Adrenal gland (tissue), 19 donors: ENCODE measurements at places on chromosomes 16 and 17.

DNA sequence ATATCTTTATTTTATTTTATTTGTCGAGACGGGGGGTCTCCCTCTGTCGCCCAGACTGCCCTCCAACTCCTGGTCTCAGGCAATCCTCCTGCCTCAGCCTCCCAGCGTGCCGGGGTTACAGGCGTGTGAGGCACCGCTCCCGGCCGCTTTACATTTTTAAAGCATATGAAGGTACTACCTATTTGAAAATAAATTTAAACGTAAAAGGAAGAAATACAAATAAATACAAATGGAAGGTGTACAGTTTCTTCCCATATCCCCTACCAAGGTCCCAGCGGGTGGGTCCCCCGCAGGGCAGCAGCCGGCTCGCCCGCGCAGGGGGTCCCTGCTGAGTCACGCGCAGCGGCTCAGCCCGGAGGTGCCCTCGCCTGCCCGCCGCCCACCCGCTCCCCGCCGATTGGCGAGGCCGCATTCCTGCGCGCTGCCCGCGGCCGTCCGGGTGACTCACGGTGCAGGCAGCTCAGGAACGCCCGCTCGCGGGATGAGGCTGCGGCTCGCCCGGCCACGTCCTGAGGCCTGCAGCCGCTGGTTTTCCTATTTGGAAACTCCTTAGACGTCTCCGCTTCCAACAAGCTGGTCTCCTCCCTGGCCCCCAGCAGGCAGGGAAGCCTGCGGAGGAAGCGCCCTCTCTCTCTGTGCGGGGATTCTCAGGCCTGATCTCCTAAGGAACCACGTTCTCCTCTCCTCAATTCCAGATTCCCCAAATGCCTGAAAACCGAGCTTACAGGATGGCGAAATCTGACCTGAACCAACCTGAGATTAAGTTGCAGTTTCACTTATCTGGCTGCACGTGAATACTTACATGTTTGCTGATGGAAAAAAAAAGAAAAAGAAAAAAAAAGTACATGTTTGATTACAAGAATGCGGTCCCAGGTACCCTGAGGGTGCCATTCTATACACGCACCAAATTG lies 54.8 kb upstream of the MAP3K14 start:
- DNase-seq: peak; percentile 86

GRCh38 chr16:15775209-15775608 lies 81.6 kb downstream of the MYH11 start:
- no peak for DNase-seq

GRCh38 chr16:73268366-73268993 lies 220.6 kb upstream of the ZFHX3 start:
- DNase-seq: no peak

GRCh38 chr17:78125976-78126894 lies 2.3 kb downstream of the TMC6 start:
- no peak for DNase-seq

DNA sequence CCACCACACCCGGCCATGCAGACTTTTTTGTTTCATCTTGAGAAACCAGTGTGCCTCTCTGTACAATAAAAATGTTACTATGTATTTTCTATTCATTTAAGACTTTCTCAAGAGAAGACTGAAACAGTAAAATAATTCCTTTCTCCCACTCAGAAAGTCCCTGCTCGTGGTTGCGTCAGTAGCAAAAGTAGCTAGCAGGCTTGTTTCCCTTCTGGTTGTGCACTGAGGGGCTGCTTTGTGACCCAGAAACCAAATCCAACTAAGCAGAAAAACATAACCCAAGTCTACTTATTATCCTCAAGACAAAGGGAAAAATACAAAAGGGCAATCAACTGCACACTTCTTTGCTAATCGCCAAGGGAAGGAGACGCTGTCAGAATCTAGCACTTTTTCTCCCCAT lies 3.4 kb upstream of the PNPO start:
- DNase-seq: no peak

DNA sequence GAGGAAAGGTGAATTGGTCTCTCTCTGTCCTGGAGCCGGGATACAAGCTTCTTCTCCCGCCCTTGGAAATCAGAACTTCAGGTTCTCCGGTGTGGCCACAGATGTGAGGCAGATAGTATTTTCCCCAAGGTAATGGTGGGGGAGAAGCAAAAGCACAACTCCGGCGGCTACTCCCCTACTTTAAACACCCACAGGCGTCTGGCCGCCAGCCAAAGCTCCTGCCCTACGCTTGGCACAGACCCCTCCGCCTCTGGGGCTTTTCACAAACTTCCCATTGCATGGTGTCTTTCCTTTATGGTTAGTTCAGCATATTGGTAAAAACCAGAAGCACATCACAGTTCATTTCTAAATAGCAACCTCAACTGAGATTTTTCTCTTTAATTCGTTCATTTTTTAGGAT lies 39.4 kb upstream of the B4GALNT2 start:
- no peak for DNase-seq

GRCh38 chr17:79607940-79608623 lies 2.8 kb downstream of the RBFOX3 start:
- DNase-seq: no peak

GRCh38 chr16:50351116-50351515 lies 17.7 kb downstream of the BRD7 start:
- no peak for DNase-seq

- peak; percentile 96 for DNase-seq
Measured at GRCh38 chr16:29807426-29808218, 1.3 kb downstream of the MAZ start.

GRCh38 chr16:53872248-53873221 lies 168.6 kb downstream of the FTO start:
- DNase-seq: no peak

DNA sequence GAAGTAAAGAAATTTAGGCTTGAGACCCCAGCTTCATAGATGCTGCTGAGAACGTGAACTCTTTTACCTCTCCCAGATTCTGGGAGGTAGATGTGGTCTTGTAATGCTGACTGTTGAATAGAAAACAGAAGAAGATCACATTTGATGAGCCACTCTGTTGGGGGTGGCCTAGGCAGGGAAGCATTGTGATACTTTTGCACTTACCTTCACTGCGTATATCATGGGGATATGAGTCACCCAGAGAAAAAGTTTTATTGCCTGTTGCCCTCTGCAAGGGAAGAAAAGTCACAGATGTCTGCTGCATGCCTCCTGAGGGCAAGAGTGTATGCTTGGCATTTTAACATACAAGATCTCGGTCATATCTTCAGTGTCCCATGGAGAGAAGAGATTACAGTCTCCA lies 365.4 kb downstream of the SNX29 start:
- no peak for DNase-seq

- DNase-seq: no peak
Measured at GRCh38 chr17:21249920-21250703, 3.1 kb downstream of the NATD1 start.

DNA sequence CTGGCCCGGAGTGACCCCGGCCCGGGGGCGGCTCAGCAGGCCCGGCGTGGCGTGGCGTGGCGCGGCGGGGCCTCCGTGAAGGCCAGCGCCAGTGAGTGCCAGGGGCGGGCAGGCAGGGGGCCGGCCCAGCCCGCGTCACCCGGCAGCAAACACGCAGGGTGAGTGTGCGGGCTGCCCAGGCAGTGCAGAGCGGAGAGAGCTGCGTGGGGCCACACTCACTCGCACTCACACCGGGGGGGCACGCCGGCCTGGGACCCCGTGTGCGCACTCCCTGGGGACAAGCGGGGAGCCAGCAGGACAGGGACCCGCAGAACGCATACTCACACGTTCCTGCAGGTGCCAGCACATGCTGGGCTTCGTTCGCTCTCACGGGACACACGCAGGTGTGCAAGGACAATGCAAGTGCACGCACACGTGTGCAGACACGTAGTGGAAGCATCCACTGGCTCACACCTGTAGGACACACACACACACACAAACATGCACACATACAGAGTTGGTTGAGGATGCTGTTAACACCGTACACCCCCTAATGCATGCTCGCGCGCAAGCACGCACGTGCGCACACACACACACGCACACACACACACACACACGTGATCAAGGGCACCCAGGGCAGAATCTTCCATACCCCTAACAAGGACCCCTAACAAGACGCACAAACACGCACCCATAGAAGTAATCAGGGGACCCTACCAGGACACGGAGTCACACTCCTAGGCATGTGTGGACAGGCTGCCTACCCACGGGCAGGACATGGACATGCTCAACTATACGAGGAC lies 7.7 kb downstream of the USP6 start:
- peak; percentile 33 for DNase-seq

GRCh38 chr17:81241203-81241602 lies 2.1 kb downstream of the NDUFAF8 start:
- DNase-seq: no peak

DNA sequence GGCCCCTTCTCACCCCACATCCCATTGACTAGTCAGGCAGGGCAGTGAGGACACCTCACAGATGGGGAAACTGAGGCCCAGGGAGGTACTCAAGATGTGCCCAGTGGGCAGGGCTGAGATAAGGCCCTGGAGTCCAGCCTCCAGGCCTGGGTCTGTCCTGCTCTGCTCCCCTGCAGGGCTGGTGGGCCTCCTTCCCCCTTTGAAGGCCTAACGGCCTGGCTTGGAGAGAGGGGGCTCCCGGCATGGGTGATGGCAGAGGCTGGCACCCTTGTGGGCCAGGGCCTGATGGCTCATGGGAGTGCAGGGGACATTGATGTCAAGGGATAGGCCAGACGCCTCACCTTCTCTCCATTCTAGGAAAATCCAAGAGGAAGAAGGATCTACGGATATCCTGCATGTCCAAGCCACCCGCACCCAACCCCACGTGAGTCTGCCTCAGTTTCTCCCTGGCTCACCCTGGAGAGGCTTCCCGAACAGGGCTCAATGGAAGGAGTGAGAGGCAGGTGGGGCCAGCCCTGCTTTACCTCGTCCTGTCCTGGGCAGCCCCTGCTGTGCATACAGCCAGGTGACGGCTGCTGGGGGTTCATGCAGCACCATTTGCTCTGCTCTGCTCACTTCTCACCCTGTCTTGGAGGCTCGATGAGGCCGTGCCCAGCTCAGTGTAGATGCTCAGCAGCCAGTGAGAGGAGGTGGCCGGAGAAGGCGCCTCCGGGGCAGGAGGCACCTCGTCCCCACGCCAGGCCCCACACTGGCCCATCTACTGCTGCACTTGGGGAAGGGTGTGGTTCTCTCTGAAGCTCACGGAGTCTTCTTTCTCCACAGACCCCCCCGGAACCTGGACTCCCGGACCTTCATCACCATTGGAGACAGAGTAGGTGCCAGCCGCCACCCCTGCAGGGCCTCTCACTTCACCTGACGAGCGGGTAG lies 13.8 kb downstream of the MAP2K3 start:
- DNase-seq: no peak

DNA sequence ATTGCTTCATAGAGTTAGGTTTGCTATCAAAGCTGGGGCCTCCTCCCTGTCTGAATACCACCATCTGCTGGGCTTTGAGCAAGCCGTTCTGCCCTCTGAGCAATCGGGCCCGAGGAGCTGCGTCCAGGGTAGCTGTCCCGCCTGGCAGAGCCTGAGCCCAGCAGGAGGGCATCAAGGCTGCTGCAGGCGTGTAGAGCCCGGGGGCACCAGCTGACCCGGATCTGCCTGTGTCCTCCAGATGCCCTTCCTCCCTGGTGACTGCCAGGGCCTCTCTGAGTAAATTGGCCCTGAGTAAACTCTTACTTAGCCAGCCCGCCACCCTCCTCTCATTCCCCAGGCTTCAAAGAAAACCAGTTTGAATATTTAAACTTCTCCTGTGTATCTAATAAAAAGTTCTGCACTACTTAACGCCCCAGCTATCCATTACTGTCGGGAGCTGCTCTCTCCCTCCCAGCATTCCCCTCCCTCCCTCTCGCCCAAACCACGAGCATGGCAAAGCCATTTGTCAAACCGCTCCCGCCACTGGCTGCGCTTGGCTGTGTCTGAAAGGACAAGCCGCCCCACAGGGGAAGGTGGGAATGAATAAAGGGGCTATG lies 16.4 kb downstream of the CDK5RAP3 start:
- peak; percentile 18 for DNase-seq

- DNase-seq: peak; percentile 82
Measured at GRCh38 chr17:78378225-78379130, at the start of gene PGS1. Gene PGS1 (plus strand): TSS chr17:78378649. CDS start chr17:78378666, 17 bp downstream.

DNA sequence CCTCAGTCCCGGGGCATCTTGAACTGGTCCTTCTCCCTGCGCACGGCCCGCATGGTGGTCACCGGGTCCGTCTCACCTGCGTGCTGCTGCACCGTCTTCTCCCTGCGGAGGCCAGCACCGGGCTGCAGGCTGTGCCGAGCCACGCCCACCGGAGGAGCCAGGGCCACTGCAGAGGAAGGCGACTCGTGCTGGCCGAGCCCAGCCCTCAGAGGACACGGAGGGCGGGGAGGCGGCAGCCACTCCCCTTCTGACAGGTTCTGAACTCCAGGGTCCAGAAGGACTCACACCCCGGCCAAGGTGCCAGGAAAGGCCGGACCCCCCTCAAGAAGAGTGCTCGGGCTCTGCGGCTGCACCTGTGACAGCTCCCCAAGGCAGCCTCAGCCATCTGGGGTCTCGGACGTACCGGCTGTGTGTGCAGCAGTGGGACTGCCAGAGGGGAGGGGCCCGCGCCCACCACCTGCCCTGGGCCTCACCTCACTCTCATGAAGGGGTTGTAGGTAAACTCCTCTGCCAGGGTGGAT lies 15.8 kb upstream of the IGFALS start:
- DNase-seq: no peak

DNA sequence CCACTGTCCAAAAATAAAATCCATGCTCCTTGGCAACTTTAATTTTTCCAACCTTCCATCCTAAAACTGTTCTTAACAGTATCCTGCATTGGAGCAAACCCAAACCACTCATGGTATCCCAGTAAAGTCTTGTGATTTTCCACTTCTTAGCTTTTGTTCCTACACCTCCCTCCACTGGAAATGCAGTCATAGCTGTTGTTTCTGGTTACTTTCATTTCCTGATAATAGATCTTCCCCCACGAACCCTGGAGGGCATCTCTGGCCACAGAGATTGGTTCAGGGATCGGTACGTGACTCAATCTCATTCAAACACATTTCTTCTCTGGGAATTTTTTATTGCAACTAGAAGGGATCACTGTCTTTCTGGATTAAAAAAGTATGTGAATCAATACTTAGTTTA lies 276.0 kb downstream of the GRIN2A start:
- no peak for DNase-seq

GRCh38 chr17:3890082-3890877 lies 2.6 kb downstream of the CAMKK1 start:
- peak; percentile 92 for DNase-seq

- no peak for DNase-seq
Measured at GRCh38 chr16:12829096-12829888, 25.6 kb upstream of the CPPED1 start.

DNA sequence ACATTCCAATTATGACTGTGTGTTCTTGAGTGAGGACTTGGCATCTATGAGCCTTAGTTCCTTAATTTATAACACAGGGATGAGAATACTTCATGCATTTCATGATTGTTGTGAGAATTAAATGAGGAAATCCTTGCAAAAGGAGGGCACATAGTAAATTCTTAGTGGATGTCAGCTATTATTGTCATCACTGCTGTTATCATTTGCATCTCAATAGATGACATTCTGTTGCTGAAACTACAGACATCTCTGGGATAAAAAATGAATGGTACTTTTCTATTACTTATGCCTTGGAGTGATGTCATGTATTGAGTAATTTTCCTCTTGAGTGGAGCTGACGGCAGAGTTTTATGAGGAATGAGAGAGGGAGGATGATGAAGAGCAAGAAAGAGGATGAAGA lies 184.4 kb upstream of the CDH11 start:
- no peak for DNase-seq
